ENCODE measurements at places on chromosomes 1 and 21.
A peak's percentile ranks its signal among the peaks of the same experiment; 100 is the strongest.

DNA sequence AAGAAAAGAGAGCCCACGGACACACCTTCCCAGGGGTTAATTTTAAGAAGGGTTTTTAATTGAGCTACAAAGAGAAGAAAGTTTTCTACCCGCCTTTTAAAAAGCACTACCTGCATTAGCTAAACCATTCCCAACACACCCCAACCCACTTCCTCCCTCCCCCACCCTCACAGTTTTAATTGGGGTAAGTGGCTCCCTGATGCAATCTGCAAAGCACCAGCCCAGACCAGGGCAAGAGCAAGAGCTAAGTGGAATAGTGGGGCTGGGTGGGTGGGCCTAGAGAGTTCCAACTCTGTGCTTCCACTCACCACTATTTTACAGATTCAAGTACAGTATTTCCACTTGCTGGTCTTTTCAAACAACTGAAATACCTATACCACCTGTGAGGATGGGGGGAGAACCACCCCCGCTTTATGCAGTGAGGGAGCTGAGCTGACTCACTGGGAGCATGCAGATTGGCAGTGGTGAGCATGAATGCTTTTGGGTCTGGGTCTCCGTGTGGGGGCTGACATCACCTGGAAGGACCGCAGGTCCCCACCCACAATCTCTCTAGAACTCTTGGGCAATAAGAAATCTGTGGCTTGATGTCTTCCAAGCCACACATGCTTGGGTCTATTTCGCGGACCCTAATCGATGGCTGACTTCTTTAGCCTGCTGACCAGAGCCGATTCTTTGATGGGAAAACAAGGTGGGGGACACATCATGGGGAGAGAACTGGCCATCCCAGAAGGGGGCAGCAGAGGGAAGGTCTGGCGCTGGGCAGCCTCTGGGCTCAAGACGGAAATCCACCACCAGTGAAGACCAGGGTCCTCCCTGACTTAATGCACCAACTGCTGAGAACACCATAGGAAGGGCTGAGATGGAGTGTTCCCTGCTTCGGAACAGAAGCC lies 95.5 kb downstream of the SSBP3 start:
- no peak for DNase-seq

DNA sequence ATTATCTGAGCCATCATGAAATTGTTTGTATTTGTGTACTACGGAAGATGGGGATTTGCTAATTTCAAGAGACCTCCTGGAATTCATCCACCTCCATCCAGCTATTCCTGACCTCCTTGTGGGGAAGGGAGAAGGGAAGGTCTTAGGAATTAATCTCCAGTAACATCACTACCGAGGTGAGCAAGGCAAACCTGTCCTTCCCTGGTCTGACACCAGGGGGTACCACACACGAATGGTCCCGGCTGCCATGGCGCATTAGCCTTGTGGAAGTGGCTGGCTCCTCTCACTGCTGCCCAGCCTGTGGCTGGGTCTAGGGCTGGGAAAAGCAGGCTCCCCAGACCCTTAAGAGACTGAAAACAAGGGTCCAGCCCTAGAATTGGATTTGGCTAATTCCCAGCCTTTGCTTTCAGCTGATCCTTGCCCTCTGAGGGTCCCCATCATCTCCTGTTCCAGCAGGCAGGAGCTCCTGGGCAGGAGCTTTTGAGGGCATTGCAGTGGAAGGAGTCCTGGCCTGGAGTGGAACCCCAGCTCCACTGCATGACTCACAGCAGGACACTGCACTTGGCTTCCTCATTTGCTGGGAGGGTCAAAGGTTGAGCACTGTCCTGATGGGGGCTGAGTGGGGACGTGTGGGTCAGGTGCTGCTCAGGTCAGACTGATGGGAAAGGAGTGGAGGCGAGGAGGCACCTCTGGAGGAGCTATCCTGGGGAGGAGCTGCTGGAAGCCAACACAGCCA lies 34.8 kb downstream of the RIMS3 start:
- no peak for DNase-seq

GRCh38 chr1:70205071-70205433 lies 327 bp downstream of the LRRC40 start:
- DNase-seq, result no peak

GRCh38 chr1:226691247-226691646 lies 47.8 kb downstream of the ITPKB start:
- peak; percentile 42 for DNase-seq

DNA sequence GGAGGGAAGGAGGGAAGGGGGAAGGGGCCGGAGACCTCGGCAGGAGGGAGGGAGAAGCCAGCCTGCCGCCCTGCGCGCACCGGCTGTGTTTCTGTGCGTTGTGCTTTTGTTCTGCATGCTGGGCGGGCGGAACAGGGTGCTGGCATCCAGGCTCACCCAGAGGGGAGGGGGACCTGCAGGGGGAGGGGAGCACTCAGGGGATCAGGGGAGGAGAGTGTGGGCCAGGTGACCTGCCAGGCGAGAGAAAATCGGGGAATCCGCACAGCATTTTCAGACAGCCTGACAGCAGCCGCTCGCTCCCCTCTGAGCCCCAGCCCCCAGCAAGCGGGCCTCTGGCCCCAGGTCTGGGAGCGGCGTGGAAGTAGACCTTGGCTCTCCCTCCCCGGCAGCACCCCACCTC lies 54.7 kb downstream of the RIPK4 start:
- DNase-seq, result no peak

DNA sequence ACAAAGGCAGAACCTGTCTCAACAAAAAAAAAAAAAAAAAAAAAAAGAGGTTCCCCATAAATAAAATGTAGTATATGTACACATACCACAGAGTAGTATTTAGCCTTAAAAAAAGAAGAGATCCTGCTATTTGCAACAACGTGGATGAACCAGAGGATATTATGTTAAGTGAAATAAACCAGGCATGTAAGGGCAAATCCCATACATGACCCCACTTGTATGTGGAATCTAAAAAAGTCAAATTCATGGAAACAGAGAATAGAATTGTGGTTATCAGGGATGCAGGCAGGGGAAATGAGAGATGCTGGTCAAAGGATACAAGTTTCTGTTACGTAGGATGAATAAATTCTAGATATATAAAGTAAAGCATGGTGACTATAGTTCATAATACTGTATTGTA lies 16.7 kb downstream of the SLC44A3 start:
- DNase-seq, result no peak

DNA sequence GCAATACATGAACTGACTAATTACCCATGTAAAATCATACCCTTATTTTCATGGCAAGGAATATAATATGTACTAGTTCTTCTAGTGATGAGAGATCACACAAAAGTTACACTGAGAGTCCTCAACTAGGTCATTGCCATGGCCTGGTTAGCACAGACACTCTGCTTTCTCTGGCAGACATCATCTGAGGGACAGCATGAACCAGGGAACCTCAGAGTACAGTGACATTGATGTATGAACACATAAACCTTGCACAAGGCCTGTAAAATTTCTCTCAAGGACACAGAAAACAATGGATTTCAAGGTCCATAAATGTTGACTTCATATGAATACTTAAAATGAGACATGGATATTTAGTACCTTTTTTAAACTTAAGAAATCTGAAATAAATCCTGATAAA lies 108.8 kb upstream of the MAGI3 start:
- DNase-seq, result no peak

- no peak for DNase-seq
Observed at GRCh38 chr1:68206848-68207689, 25.3 kb downstream of the WLS start.

DNA sequence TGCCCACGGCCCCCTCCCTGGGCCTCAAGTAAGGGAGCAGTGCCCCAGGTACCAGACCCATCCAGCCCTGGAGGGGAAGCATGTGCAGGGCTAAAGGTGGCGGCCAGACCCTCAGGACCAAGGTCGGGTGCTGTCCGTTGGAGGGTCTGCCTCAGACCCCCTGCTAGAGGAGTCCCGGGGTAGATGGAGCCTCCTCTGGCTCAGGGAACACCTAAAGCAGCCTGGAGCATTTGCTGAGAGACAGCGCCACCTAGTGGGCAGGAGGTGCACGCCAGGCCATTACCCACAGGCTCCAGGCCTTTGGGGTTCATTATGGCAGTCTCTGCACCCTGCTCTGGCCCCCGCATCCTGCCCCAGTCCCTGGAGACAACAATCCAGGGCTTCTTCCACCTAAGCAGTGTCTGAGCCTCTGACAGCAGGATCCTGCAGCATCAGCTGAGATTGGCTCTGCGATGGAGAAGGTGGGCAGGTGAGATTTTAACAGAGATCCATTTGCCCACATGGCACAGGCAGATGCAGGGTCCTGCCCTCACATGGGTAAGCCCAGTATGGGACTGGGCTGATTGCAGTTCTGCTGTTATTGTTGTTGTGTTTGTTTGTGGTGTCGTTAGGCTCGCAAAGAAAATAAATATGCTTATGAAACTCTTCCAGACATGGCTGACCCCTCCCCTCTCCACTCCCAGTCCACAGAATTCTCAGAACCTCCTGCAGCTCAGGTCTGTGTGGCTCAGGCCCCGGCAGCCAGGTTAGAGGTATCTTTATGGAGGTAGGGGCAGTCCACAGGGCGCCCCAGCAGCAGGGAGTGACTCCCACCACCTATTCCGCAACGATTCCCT lies 42.4 kb downstream of the CTNNBIP1 start:
- DNase-seq, result peak; percentile 91

GRCh38 chr1:25875154-25875855 lies at the start of gene PAQR7:
PAQR7 (minus strand) TSS chr1:25875708; CDS start chr1:25863839, 11,869 bp downstream.
- peak; percentile 46 for DNase-seq

DNA sequence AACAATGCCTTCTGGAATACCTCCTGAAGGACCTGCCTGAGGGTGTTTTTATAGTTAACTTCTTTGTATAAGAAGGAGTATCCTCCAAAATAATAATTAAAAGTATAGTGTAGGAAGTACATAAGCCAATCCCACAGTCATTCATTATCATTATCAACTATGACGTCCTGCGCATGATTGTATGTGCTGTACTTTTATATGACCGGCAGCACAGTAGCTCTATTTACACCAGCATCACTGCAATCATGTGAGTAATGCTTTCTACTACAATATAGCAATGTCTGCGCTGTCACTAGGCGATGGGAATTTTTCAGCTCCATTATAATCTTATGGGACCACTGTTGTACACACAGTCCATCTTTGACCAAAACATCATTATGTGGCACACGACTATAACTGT lies 72.0 kb downstream of the BEND5 start:
- no peak for DNase-seq

- DNase-seq, result no peak
Observed at GRCh38 chr1:50861772-50862171, 98.3 kb downstream of the FAF1 start.

GRCh38 chr1:8239306-8240023 lies 78.4 kb upstream of the SLC45A1 start:
- no peak for DNase-seq

DNA sequence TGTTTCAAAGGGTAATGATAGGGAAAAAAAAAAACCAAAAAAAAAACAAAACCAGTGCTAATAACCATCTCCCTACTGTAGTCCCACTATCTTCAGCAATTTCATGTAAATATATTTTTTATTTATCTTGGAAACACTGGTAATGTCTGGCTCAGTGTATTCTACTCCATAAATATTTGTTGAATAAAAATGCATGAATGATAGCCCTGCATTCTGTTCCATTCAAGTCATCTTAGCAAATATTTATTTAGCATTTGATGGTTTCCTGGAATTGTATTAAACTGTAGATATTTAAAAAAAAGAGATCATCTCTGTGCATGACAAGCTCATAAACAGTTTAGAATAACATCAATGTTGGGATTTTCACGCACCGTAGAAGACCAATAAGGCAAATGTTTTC lies 24.2 kb downstream of the IL23R start:
- DNase-seq, result no peak

GRCh38 chr1:81780705-81781454 lies 19.9 kb upstream of the ADGRL2 start:
- no peak for DNase-seq

DNA sequence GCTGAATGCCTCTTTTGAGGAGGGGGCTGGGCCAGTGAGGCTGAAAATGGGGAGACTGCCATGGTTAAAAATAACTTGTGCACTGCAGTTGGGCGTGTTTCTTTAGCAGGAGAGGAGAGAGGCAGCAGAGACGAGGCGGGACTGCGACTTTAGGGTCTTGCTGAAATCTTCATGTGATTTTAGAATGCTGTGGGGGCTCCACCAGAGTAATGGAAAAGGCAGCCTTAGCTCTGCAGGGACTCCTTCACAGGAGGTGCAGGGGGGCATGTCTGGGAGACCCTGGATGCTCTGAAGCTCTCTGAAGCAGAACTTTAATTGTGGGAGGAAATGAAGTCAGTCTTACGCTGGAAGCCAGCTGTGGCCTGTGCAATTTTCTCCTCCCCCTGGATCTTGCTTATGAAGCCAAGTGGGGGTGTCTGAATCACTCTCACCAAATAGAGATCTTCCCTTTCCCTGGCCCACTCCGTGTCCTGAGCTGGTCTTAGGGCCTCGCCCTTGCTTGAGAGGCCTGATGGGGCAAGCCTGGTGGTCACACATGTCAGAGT lies 60.8 kb downstream of the NDUFS5 start:
- DNase-seq, result no peak

DNA sequence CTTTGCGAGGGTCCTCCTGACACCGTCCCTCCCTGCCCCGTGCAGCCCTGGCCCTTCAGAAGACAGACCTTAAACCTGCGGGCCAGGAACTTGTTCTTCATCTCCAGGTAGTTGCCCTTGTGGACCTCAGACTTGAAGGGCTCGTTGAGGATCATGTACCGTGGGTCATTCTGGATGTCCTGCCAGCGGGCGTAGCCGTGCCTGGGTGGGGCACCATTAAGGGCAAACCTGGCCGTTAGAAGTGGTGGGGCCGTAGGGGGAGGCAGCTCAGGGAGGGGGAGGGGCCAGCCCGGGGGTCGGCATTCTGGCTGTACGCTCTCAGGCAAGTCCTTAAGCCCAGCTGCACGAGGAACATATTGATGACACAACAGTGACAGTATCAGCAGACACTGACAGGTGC lies 64.6 kb downstream of the KCNAB2 start:
- no peak for DNase-seq

DNA sequence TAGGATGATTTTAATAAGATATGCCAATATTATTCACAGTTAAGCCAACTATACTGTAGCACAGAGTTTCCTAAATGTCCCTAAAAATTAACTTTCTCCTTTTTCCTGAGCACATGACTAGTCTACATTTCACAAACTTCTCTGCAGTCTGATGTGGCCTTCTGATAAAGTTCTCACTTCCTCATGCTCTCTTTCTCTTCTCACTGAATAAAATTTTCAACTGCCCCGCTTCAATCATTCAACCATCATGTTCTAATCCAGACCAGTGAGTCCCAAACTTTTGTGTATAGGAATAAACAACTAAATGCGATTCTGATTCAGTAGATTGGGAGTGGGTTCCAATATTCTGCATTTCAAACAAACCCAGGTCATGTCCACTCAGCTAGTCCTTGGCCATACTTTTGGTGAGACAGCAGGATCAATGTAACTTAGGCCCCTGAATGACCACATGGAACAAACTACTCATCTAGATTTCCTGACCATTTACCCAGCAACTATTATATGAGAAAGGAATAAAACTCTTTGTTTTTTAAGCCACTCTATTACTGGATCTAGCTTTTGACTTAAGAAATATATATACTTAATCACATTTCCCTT lies 20.1 kb downstream of the TUT4 start:
- no peak for DNase-seq

- no peak for DNase-seq
Observed at GRCh38 chr1:24932284-24932683, 2.2 kb upstream of the RUNX3 start.

- DNase-seq, result peak; percentile 77
Observed at GRCh38 chr1:2548068-2548589, 8.0 kb upstream of the TNFRSF14 start.
